Substantia nigra (tissue), 51 donors: ENCODE measurements at places on chromosomes 3 and 15.
A peak's percentile ranks its signal among the peaks of the same experiment; 100 is the strongest.

GRCh38 chr15:96200357-96200967, 130.0 kb upstream of the NR2F2 start:
- no peak for DNase-seq

DNA sequence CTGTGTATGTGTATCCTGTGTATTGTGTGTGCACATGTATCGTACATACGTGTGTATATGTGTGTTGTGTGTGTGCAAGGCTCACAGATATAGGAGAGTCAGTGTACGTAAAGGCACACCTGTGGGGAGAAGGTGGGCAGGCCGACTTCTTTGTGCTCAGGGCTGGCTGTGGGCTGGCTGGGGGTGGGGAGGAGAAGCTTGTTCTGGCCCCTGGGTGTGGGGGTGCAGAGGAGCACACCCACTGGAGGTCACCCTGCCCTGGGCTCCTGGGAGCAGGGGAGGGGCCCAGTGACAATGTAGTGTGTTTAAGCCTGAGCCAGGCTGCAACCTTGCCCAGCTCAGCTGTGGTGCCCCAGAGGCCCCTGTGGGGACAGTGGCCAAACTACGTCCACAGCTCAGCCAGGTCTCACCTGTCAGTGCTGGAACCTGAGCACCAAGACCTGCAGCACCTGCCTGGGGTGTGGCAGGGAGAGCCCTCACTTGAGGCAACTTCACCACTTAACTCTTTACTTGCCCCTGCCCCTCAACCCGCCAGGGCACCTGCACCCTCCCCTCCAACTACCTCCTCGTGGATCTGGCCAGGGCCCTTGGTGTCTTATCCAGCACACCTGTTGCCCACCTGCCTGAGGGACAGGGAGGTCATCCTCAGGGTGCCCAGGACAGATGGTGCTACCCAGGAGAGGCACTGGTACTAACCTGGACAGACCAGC, 2.6 kb upstream of the HHATL start:
- DNase-seq: no peak

DNA sequence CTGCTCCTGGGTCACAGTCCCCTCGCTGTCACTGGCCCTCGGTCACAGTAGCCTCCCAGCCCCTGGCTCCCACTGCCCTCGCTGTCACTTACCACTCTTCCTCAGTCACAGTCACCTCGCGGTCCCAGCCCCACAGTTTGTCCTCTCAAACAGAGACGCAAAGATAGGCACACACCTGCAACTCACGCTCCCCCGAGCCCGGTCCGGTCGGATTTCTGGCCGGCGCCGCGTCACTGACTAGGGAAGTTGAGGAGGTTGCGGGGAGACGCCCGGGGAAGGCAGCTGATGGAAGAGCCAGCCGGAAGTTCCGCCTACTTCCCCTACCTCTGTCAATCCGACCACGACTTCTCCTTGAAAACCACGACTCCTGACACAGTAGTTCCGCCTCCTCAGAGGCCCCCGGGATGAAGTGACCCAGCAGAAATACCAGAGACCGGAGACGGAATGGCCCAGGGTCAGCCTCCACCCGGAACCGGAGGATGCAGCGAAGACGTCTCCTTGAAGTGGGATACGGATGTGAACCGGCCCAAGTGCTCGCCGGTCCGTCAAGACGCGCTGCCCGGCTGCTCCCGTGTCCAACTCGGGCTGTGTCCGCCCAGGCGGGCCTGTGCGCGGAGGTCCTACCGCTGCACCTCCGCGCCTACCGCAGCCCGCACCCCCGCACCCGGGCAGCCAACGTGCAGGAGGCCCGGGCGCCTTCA, at the start of gene PCYT1A:
Gene PCYT1A, minus strand, starts transcription at position 287 of the 701 bp plus-strand sequence. CDS start 17,195 bp downstream, outside the sequence.
- peak; percentile 83 for DNase-seq

- DNase-seq: no peak
These were observed 48.5 kb downstream of the STARD9 start for GRCh38 chr15:42623951-42624350.

- DNase-seq: no peak
These were observed 43.8 kb upstream of the FBXL22 start for GRCh38 chr15:63553388-63553791.

DNA sequence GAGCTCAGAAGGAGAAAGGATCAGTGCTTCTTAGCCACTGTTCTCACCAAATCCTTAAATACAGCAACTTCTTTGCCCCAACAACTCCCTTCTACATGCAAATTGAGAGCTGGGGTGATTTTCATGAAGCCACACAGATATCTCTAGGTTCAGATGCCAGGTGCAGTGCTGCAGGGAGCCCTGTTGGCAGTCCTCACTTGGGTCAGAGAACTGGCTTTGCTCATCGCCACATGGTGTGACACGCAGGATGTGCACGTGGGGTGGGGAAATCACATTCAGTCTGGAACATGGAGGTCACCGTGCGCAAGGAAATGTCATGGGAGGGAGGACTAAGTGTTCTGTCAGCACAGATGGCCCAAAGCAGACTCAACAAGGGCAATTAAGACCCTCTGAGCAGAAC, 103.8 kb downstream of the WDR76 start:
- no peak for DNase-seq

GRCh38 chr3:127325629-127325961, 37.7 kb upstream of the PRR20G start:
- no peak for DNase-seq

GRCh38 chr3:153252963-153253362, 90.9 kb downstream of the RAP2B start:
- DNase-seq: no peak

GRCh38 chr3:145017959-145018358, 1046.3 kb downstream of the DIPK2A start:
- no peak for DNase-seq

DNA sequence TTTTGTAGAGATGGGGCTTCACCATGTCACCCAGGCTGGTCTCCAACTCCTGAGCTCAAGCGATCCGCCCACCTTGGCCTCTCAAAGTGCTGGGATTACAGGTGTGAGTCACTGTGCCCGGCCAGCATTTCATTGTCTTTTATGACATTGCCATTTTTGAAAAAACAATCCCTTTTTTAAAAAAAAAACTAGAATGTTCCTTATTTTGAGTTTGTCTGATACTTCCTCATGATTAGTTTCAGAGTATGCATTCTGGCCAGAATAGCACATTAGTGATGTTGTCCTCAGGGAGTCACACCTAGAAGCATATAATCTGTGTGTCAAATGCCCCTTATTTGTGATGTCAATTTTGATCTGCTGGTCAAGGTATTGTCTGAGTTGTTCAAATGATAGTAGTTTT, 21.2 kb upstream of the NMD3 start:
- no peak for DNase-seq

GRCh38 chr15:99303907-99304306, 52.6 kb downstream of the LRRC28 start:
- no peak for DNase-seq

GRCh38 chr3:120795017-120795648, 52.6 kb downstream of the GTF2E1 start:
- DNase-seq: peak; percentile 2

DNA sequence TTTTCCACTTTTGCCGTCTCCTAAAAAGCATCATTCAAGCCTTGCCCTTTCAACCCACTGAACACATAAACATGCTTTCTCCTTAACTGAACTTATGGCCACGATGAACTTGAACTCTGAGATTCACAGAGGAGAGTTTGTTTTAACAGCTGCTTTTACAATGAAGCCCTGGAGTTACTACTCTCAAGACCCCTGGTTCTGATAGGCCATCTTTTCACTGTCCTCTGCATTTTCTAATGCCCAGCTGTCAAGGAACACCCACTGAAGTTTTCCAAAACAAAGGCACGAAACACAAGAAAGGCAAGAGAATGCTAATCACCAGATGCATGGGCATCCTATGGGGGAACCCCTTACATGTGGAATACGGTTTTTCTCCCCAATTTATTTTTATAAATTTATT, 100.8 kb downstream of the ADAMTS9 start:
- no peak for DNase-seq

DNA sequence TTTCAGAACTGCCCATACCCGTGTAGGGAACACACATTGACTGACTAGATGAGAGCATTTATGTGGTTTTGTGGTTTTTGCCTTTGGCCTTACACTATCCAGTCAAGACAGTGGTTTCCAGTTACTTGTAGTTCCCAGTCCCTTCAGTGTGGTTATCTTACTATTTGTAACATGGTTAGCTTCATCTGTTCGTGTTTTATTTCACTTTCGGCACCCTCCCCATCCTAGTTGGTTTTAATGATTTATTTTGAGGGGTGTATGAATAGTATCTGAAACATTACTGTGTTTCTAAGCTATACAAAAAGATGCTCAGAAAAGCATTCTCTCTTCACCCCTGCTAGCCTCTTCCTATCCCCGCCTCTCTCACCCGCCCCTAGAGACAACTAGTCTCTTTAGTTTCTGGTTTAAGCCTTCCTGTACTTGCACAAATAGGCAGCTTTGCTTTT, 14.1 kb downstream of the LYSMD4 start:
- no peak for DNase-seq

DNA sequence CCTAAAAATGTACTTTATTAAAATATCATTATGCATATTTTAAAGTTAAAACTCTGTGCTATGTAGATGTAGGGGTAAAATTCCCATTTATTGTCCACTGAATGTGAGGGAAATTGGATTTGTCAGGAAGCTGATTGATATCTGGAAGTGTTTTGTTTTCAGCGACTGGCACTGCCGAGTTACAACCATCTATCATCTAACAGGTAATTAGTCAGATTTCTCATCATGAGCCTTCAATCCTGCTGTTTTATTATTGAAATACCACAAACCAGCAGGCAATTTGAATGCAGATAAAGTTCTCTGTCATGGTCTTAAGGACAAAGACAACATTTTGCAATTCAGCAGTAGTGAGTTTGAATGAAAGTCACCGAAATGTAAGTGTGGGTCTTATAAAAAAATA, 40.5 kb downstream of the ZIC1 start:
- no peak for DNase-seq

DNA sequence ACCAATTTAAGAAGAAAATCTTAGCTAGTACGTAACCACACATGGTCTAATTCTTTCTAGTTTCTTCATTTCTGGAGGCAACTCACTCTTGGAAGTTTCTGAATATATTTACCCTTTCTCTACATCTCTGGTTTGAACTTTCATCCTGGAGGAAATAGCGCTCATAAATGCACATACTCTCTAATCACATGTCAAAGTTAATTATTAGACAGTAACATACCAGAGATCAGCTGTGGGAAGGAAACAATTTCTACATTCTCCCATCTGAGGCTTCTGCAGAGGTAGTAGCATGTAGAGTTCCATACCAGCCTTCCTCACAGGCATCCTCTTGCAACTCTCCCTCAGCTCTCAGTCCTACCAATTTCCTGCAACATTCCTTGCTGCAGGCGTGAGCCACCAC, 132.5 kb downstream of the RBPMS2 start:
- DNase-seq: no peak

GRCh38 chr15:91150502-91151160, 50.6 kb downstream of the SV2B start:
- no peak for DNase-seq

DNA sequence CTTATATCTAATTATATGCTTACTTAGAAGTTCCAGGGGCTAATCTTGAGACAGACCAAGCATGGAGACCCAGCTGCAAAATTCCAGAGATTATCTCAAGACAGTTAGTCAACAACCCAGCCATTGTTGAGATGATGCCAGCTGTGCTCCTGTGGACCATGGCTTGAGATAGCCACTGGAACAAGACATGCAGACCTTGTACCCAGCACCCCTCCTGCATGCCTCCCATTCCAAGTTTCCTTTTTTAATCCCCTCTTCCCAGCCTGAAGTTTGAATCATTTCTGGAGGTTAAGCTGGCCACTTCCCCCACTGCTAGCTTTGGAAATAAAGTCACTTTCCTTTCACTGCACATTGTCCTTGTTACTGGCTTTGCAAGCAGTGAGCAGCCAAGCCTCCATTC, 53.8 kb downstream of the IMPG2 start:
- DNase-seq: no peak
